ENCODE measurements at places on chromosomes 11 and 22. TPM values are rescaled to one million over a fixed set of nuclear protein-coding genes. Genes with fewer than 3 reads are reported as not detected.

Gene SCT
- not detected for total RNA-seq

Gene CDON
- 8.1 TPM for total RNA-seq

Gene TMPRSS5
- total RNA-seq, result 0.12 TPM

Gene GPHA2
- not detected for total RNA-seq

Gene RFPL3
- not detected for total RNA-seq

Gene XKR3
- total RNA-seq, result 0.44 TPM

Gene AIFM3
- 0.47 TPM for total RNA-seq

Gene C11orf87
- 0.02 TPM for total RNA-seq

Gene RAG1
- 0.52 TPM for total RNA-seq

Gene MAPK8IP2
- 0.74 TPM for total RNA-seq

Gene FRMD8
- 42.6 TPM for total RNA-seq

Gene HEPHL1
- total RNA-seq, result 1.2 TPM

Gene USP2
- 0.81 TPM for total RNA-seq

Gene HPX
- total RNA-seq, result not detected

Gene BACE1-AS
- total RNA-seq, result 2.3 TPM

Gene CD82
- total RNA-seq, result 50.0 TPM

Gene NRXN2
- total RNA-seq, result 0.12 TPM

Gene PVALB
- total RNA-seq, result not detected

Gene PNPLA3
- total RNA-seq, result 11.8 TPM

Gene CCDC81
- 0.79 TPM for total RNA-seq

Gene FOLR1
- total RNA-seq, result 1.4 TPM

Gene PAAF1
- 10.0 TPM for total RNA-seq

Gene TUBA8
- total RNA-seq, result 1.3 TPM

Gene LARGE1
- total RNA-seq, result 3.4 TPM

Gene CXCR5
- not detected for total RNA-seq

Gene SLC22A9
- total RNA-seq, result not detected

Gene MUC6
- total RNA-seq, result not detected

Gene RBFOX2
- 59.6 TPM for total RNA-seq

Gene ELMOD1
- total RNA-seq, result not detected

Gene CHEK2
- 18.4 TPM for total RNA-seq

Gene FJX1
- 14.4 TPM for total RNA-seq

Gene B3GAT1
- not detected for total RNA-seq

Gene DRD4
- not detected for total RNA-seq

Gene SCGB2A2
- total RNA-seq, result not detected

Gene SCN3B
- 0.20 TPM for total RNA-seq

Gene ENDOD1
- total RNA-seq, result 19.0 TPM

Gene MS4A6E
- total RNA-seq, result 25.8 TPM
